ENCODE measurements at places on chromosomes 13 and 19. TPM values are rescaled to one million over a fixed set of nuclear protein-coding genes. Genes with fewer than 3 reads are reported as not detected.

The SERPINE3 gene
- not detected for total RNA-seq

The RNF17 gene
- total RNA-seq = not detected

DNA sequence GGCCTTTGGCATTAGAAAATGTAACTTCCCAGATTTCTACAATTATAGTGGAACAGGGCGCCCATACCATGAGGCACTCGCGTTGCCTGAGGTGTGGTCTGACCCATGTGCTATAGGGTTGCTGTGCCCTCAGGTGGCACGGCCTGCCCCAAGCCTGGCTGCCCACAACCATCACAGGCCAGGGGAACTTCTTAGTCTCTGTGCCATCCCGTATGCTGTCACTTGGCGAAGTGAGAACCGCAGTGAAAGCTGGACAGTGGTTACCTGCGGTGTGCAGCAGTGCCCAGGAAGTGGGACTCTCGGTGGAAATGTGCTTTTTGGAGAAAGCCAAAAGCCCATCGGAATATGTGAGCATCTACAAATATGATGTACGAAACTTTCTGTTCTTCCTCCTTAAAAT lies 88.2 kb upstream of the GPR183 start:
- no peak for DNase-seq

DNA sequence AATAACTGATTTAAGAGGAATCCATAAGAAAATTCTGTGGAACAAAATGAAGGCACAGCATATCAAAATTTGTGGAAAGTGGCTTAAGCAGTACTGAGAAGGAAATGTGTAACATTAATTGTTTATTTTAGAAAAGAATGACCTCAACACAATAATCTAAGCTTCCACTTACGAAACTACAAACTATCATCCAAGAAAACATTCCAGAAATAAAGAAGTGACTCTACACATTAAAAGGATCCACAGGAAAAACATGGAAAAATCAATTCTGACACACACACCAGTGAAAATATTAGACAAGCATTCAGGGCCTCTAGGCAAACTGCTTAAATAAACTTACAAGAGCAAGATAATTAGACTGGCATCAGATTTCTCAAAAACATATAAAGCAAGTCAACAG lies 14.0 kb downstream of the EXOSC8 start:
- no peak for DNase-seq

The TMEM255B gene
- 1.7 TPM for total RNA-seq

DNA sequence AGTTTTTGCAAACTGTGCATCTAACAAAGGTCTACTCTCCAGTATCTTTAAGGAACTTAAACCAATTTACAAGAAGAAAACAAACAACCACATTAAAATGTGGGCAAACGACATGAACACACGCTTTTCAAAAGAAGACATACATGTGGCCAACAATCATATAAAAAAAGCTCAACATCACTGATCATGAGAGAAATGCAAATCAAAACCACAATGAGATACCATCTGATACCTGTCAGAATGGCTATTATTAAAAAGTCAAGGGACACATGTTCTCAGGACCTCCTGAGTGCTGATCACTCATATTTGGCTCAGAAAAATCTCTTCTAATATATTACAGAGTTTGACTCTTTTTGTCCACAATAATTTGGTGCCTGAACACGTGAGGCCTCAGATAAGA lies 14.2 kb upstream of the LILRB1 start:
- DNase-seq = no peak

Measured in activated CD8-positive, alpha-beta T cell treated with anti-CD3 and anti-CD28 coated beads for 36 hours (primary cell).